ENCODE measurements at places on chromosomes 13 and 19.

- no peak for DNase-seq
These were observed 11.0 kb downstream of the CYTH2 start for GRCh38 chr19:48480183-48480557.

DNA sequence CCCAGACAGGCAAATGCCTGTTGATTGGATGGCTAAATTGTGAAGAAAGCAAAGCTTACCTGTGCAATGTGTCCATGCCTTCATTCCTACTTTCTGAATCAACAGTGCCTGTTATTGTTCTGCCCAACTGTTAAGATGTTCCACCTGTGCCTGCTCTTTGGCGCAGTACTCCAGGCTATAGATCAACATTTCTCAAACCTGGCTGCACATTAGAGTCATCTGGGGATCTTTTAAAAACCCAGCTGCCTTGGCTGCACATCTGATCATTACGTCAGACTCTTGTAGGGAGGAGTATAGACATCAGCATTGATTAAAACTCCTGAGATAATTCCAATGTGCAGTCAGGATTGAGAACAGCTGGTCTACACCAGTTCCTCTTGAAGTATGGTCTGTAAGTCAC, 16.2 kb upstream of the CPB2 start:
- no peak for DNase-seq

DNA sequence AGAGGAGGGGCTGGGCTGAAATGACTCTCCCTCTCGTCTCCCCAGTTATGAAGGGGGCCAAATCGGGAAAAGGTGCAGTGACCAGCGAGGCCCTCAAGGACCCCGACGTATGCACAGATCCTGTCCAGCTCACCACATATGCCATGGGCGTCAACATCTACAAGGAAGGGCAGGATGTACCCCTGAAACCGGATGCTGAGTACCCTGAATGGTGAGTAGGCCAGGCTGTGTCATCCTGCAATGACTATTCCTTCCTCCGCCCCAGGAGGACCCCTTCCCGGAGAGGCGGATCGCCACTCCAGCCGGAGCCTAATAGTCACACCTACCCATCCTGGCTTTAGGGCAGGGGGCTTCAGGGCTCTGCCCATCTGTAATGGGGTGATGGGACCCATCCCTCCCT, 2.6 kb downstream of the MRPL54 start:
- no peak for DNase-seq

- DNase-seq = peak; percentile 88
These were observed 1.0 kb downstream of the HMGB1 start for GRCh38 chr13:30464496-30465342.

DNA sequence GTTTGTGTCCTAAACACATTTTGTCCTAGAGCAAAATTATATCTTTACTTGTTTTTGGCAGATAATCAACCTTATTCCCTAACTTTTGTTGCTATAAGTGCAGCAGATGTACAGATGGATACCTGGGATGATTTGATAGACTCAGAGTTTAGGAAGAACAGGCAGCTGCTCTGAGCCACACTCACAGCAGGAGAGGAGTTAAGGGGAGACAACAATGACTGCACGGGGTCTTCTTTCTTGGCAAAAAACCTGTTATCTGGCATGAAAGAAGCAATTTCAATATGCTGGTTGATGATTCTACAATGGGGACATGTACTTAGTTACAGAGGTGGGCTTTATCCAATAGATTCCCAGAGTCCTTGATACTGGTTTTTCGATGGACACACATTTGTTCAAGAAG, 258.9 kb upstream of the PCDH9 start:
- no peak for DNase-seq

- DNase-seq = no peak
These were observed 83.1 kb downstream of the B3GLCT start for GRCh38 chr13:31282741-31283455.

Measured in muscle of back (tissue), 13 donors.